ENCODE measurements at places on chromosomes 7 and 10.

- no peak for DNase-seq
Observed at GRCh38 chr7:89145801-89146200, 350.3 kb upstream of the TEX47 start.

GRCh38 chr10:71382757-71383156 lies 14.0 kb upstream of the CDH23 start:
- no peak for DNase-seq

GRCh38 chr10:69312528-69312927 lies 34.2 kb downstream of the HK1 start:
- DNase-seq, result no peak

- no peak for DNase-seq
Observed at GRCh38 chr7:121273467-121274167, 55.2 kb upstream of the WNT16 start.

DNA sequence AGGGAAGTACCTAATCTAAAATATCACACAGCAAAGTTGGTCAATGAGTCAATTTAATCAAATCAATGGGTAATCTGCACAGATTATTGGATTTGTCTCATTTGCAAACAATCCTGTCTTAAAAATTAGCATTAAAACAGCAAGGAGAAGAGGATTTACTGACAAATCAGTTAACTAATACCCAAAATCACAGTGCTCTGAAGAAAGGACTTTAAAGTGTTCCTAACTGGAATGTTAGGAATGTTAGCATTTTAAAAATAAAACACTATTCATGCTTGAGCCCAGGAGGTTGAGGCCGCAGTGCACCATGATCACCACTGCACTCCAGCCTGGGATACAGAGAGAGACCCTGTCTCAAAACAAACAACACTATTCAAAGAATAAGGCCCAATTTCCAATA lies 83.1 kb downstream of the CHCHD3 start:
- DNase-seq, result no peak

GRCh38 chr10:66926841-66927240 lies 1.0 kb downstream of the LRRTM3 start:
- no peak for DNase-seq

- no peak for DNase-seq
Observed at GRCh38 chr7:143929224-143929920, 5.7 kb upstream of the OR2F2 start.

DNA sequence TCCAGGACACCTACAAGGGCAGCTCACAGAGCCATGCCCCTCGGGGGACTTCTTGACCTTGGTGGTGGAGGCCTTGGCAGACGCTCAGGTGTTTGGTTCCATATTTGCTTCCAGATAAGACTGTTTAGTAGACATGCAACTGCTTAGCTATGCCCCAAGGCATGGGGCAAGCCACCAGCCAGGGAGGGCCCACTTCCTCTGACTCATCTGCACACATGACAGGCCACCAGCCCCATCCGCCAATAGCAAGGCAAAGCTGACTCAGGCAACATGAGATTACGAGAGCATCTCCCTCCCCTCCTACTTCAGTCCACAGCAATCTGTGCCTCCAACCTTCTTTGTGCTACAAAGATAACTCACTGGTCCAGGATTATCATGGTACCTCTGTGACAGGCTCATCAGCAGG lies 54.9 kb downstream of the KCNMA1 start:
- DNase-seq, result no peak

DNA sequence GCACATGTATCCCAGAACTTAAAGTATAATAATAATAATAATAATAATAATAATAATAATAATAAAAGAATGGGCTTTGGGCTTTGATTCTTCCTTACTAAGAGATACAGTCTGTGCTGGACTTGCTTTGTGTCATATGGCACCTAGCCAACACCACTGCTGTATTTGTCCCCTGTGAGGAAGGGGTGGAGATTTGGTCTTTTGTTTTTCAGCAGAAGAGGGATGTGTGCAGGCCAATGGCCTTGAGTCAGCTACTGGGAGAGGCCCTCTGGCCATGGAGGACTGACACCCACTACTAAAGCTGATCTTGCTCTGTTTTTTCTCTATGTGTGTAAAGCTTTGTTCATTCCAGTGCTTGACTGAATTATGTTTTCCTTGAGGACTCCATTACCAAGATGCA lies 573.0 kb upstream of the PCDH15 start:
- no peak for DNase-seq

GRCh38 chr7:131459256-131459655 lies 97.2 kb downstream of the PODXL start:
- no peak for DNase-seq

GRCh38 chr7:1096156-1097119 lies 8.5 kb downstream of the GPER1 start:
- no peak for DNase-seq

GRCh38 chr10:113585949-113586348 lies 33.1 kb downstream of the HABP2 start:
- DNase-seq, result no peak

- DNase-seq, result no peak
Observed at GRCh38 chr10:34249634-34250033, 565.5 kb downstream of the PARD3 start.

DNA sequence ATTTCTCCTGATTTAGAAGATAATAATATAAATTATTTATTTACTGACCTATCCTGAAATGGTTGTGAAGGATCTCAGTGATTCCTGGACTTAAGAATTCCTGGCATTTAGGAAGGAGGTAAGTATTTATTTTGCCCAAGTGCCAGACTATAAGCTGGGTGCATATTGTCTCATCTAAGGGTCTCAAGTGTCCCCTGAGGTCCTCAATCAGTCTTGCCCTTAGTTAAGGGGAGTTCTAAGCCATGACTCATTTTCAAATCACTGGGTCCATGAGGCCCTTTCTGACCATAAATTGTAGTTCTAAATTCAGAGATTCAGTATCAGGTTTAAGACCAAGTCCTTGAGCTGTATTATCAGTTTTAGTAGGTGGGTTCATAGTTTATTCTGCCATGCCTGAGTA lies 251.6 kb upstream of the MEOX2 start:
- DNase-seq, result no peak

GRCh38 chr7:132571970-132572369 lies 4.3 kb downstream of the PLXNA4 start:
- no peak for DNase-seq

DNA sequence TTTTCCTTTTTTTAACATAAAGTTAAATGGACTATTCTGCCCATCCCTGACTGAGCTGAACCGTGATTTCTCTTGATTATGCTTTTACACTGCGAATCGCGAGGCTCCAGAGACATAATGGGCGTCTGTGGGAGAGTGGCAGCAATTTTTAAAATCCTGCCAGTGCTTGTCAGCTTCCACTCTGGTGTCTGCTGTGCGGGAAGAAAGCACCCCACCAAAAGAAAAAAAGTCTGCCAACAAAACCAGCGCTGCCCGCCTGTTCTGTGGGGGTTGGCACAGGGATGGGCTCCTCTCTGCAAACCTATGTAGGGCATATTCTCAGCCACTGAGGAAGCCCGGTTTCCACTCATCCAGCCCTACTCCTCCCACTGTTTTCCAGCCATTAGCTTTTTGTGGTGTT lies 592.3 kb upstream of the GALNT17 start:
- DNase-seq, result no peak

DNA sequence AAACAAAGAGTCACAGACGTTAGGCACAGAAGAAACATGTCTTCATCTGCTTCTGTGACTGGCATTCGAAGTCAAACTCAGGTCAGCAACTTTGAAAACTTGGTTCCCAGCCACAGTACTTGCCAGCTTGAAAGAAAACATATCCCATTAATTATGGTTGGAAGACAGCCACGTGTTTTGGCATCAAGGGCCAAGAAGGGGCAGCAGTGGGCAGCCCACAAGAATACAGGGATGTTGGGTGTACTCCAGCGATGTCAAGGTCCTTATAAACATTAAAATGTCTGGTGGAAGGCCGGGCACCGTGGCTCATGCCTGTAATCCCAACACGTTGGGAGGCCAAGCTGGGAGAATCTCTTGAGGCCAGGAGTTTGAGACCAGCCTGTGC lies 29.5 kb downstream of the JCAD start:
- DNase-seq, result no peak

DNA sequence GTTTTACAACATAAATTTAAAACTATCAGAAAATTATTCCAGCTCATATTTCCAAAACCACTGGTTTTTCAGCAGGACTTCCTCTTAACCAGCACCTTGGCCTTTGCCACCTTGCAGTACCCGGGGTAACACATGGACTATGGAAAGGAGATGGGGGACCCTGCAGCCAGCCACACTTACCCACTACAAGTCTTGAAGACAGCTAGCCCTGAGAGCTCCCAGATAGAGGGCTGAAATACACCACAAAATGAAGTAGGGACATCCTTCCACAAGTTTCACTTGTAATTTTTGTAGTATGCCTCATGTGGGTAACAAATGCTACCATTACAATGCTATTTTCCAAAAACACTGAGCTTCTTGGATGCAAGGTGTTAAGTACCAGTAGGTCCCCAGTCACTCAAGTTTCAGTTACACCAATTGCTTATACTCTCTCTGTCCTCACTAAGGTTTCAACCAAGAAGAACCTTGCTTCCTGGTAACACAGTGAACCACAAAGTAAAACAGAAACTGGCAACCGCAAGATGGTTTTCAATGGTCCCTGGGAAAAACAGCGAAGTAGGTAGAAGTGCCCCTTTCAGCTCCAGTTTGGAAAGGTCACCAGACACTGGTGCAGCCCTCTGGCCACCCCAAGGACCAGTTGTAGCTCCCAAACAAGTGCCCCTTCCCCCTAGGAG lies 110.9 kb downstream of the SGMS1 start:
- no peak for DNase-seq

DNA sequence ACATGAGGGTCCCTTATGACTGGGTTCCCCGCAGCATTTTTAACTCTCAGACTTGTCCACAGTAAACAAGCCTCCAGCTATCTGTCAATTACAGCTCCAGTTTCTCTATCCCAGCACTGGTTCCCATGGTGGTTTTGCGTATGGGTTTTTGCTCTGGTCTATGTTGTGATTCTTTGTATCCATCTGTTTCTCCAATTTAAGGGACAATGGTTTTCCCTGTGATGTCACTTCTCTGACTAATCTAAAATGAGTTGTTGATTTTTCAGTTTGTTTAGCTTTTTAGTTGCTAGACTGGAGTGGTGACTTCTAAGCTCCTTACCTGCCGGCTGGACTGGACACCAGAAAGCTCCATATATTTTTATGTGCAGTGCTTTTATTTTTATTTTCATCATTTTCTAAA lies 303.7 kb downstream of the INHBA start:
- no peak for DNase-seq

DNA sequence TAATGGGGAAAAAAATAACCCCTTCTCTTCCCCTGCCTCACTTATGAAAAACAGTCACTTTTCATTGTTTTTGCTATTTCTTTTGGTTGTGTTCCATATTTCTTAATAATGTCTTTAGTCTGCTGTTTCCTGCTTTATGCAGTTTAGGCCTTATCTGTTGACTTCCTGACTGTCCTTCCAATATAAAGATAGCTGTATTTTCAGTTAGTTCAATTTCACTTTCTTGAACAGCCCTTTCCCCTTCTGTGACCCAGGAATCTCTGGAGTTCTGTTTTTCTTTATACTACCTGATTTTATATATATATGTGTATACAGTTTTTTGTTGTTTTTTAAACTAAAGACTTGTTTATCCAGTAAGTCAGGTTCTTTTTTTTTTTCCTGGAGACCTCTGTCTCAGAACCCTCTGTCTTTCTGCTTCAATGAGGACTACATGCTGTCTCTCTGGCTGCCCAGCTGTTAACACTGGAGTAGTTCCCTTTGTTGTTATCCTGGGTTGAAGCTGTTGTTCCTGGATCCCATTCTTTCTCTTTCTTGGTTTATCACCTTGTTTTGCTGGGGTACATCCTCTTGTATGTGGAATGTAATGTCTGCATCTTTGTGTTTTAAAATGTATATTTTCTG lies 87.2 kb downstream of the GSDME start:
- DNase-seq, result no peak

GRCh38 chr10:48905311-48905710 lies 34.3 kb downstream of the LRRC18 start:
- no peak for DNase-seq

- no peak for DNase-seq
Observed at GRCh38 chr10:66349726-66350125, 576.1 kb upstream of the LRRTM3 start.

DNA sequence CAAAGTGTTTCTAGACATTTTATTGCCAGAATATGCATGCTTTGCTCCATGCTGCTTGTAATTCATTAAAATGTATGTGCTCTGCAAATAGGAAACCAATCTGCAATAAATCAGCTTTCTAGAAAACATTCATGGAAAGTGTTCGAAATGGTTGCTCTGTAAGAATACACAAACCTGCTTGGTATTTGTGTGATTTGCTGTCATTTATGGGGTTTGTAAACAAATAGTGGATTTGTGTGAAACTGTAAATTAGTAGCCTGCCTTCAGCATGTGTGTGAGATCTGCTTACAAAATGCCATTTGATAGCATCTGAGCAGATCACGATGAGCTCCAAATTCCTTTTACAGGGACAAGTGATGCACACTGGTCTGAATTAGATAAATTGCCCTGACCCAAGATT lies 219.0 kb upstream of the CSTF2T start:
- DNase-seq, result no peak

- DNase-seq, result no peak
Observed at GRCh38 chr10:29671228-29671780, 36.5 kb upstream of the SVIL start.

GRCh38 chr10:25858076-25858475 lies 76.0 kb upstream of the MYO3A start:
- DNase-seq, result no peak

GRCh38 chr7:27399791-27400567 lies 157.4 kb downstream of the EVX1 start:
- DNase-seq, result no peak

- DNase-seq, result no peak
Observed at GRCh38 chr7:37027104-37027503, 302.8 kb upstream of the AOAH start.

DNA sequence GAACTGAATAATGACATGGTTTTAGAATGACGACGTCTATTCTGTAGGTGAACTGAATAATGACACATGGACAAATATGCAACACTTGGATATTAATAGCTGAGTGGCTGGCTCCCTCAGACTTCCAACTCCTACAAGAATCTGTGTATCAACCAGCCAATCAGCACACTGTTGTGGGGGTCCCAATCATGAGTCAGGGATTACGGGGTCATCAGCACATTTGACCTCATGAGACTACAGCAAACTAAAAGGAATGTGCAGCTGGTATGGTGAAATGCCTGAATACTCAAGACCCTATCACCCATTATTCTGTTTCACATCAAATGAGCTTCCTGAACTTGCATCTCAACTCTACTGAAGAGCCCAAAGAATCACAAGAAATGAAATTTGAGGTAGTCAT lies 192.5 kb downstream of the ANK3 start:
- DNase-seq, result no peak

- DNase-seq, result no peak
Observed at GRCh38 chr10:45447416-45447815, 73.4 kb downstream of the ALOX5 start.

- no peak for DNase-seq
Observed at GRCh38 chr10:62046522-62047227, 145.2 kb downstream of the ARID5B start.

- no peak for DNase-seq
Observed at GRCh38 chr7:16847381-16847860, 34.4 kb downstream of the AGR3 start.

DNA sequence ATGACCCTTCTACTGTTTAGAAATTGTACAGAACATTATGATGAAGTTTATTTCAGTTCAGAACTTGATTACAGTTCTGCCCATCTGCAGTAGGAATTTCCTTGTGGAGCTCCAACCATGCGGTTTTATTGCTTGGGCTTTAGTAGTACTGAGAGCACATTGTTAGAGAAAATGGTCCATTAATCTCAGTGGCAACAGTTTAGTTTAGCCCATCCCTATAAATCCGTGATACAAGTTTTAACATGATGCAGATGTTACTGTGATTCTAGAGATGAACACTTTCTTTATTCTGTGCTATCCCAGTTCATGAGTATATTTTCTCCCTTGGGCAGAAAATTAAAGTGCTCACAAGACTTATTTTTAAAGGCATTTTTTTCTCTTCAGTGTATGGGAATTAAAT lies 84.8 kb upstream of the FZD8 start:
- DNase-seq, result no peak

All from activated B cell treated with CpG ODN at 0.5 μM for 24 hours (primary cell).